Vagina (tissue), 2 donors: ENCODE measurements at places on chromosomes 6 and 20.

DNA sequence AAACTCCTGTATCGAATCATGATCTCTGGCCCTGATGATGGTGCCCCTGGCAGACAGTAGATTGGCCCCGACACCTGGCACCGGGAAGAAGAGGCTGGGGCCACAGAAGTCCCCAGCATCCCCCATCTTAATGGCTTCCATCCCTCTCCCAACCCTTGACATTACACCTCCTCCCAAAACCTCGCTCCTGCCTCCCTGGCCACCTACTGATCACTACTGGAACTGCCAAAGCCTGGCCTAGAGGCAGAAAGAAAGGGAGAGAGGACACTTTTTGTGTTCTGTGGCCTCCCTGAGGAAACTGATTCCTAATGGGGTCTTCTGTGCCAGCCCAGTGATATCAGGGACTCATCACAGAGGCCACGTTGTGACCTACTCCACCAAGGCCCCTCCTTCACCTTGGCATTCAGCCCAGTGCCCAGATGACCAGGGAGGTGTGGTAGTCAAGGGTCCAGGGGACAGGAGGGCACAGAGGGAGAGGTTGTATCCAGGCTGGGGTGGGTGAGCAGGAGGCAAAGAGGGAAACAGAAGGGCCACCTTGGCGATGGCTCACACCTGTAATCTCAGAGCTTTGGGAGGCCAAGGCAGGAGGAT, 6.1 kb downstream of the C20orf173 start:
- no peak for DNase-seq

- DNase-seq, result peak; percentile 71
Observed at GRCh38 chr20:40965671-40966070, 63.0 kb upstream of the TOP1 start.

DNA sequence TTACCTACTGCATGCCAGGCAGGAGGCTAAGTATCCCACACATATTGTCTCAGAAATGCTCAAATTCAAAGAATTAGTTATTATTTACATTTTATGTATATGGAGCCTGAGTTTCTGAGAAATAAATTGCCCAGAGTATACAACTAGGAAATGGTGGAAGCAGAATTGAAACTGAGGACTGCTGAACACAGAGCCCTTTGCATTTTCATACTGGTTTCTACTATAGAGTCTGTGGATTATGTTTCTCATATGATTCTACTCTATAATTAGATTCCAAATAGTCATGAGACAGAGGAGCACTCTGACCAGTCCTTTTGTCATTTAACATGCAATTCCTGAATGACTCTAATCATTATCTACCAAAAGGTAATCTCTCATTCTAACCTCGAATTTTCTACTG, 254.3 kb downstream of the LMBRD1 start:
- DNase-seq, result no peak

GRCh38 chr6:28136585-28137504, 4.8 kb upstream of the ZKSCAN8 start:
- no peak for DNase-seq

- no peak for DNase-seq
Observed at GRCh38 chr20:45765307-45765875, 26.3 kb downstream of the WFDC3 start.

DNA sequence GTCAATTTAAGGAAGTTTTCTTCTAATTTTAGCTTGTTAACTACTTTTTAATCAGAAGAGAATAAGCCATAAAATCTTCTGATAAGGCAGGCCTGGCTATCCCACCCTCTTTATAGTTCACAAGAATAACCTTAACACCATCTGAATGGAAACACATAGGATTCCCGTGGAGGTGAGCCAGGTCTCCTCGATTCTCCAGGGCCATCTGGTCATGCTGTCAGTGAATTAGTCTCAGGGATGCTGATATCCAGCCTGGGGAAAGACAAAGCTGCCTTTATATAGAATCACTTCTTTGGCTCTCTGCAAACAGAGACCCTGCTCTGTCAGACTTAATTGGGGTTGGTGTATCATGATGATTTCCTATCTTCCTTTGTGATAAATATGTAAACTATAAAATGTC, 30.1 kb upstream of the TAGAP start:
- DNase-seq, result no peak

- no peak for DNase-seq
Observed at GRCh38 chr6:34657307-34657978, 39.1 kb downstream of the ILRUN start.

- DNase-seq, result no peak
Observed at GRCh38 chr6:76772951-76773350, 690.3 kb downstream of the HTR1B start.

DNA sequence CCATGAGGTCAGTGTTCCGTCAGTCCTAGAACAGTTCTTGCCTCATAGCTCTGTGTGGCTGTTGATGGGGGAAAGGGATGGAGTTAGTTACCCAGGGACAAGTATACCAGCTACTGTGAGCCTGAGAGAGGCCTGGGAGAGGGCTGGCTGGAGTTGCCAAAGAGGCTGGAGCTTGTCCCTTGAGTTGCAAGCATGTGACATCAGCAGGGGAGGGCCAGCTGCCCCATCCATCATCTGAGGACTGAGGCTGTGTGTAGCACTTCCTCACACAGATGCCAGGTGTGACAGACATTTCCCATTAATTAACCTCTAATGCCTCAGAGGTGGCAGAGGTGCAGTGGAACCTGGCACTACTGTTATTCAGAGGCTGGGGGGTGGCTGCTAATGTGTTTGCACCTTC, 131.6 kb downstream of the PHACTR3 start:
- no peak for DNase-seq

DNA sequence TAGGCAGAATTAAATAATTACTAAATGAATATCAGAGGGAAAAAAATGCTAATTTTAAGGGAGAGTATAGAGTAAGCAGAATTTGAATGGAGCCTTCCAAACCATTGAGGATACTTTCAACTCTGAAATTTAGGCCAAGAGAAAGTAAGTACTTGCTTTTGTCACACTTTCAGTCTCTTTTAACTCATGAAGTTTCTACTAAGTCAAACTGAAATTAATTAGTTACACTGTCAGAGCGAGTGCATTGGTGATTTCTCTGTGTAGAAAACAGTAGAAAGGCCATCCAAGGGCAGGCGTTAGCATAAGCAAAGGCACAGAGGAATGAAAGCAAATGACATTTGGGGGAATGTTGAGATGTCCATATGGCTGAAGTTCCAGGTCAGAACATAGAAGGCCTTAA, 92.9 kb downstream of the PLEKHG1 start:
- DNase-seq, result no peak

- DNase-seq, result no peak
Observed at GRCh38 chr6:41100871-41101287, 28.1 kb downstream of the NFYA start.
